Left cardiac atrium (tissue), 4 donors: ENCODE measurements at places on chromosomes 12 and 14. TPM values are rescaled to one million over a fixed set of nuclear protein-coding genes. Genes with fewer than 3 reads are reported as not detected.

The CHD8 gene
- total RNA-seq: 36.5 TPM

The SLC7A7 gene
- total RNA-seq: 12.0 TPM

DNA sequence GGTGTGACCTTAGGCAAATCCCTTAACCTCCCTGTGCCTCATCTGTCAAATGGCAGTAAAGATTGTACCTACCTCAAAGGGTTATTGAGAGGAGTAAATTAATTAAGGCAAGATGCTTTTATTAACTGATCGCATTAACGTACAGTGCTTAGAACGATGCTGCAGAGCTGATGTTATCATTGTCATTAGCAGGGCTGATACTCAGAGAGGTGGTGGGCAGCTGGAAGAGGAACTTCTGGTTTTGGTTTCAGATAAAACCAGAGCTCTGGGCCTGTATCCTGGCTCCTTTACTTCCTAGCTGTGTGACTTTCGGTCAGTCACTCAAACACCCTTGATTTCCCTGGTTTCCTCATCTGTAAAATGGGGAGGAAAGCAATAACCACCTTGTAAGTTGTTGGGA lies 55.1 kb downstream of the CALM1 start:
- no peak for DNase-seq

GRCh38 chr12:80625051-80625450 lies 82.4 kb upstream of the MYF6 start:
- DNase-seq: no peak

- no peak for DNase-seq
Measured at GRCh38 chr12:7483343-7483742, 20.2 kb downstream of the CD163 start.
